ENCODE measurements at places on chromosomes 2 and 18.

GRCh38 chr2:233497692-233498091 is 68.9 kb downstream of the USP40 start:
- DNase-seq, result no peak

- no peak for DNase-seq
These were observed 133.6 kb downstream of the MYCN start for GRCh38 chr2:16073921-16074425.

GRCh38 chr2:121152861-121153260 is 132.1 kb downstream of the TFCP2L1 start:
- DNase-seq, result no peak

GRCh38 chr18:13500227-13500865 is 226.0 kb downstream of the FAM210A start:
- DNase-seq, result no peak

DNA sequence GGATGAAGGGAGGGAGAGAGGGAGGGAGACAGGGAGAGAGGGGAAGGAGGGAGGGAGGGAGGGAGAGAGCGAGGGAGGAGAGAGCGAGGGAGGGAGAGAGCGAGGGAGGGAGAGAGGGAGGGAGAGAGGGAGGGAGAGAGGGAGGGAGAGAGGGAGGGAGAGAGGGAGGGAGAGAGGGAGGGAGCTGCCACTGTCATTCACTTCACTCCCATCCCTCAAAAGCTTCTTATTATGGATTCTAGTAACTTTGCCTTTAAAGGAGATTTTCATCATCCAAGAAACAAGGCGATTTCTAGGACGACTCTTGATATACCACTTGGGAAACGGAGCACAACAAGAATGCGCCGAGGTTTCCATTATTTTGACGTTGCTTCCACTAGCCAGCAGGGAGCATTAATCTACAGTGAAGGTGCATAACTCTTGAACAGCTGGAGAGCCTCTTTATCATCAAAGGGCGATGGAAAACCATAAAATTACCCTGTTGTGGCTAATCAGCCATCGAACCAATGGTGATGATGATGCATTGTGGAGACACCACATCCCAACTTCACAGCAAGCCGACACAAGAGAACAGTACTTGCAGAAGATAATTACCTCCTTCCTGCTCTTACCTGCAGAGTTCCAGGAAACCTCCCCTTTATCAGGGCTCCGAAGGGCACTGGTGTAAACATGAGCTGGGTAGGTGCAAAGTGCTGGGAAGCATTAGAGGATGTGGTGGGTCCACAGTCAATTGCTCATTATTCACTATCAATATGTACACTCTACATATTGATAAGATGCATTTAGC is 130.5 kb downstream of the EIPR1 start:
- DNase-seq, result no peak

- no peak for DNase-seq
These were observed 8.5 kb upstream of the CXCR4 start for GRCh38 chr2:136126421-136126926.

GRCh38 chr2:23220513-23221094 is 164.4 kb upstream of the KLHL29 start:
- no peak for DNase-seq
